ENCODE measurements at places on chromosomes 7 and 10. TPM values are rescaled to one million over a fixed set of nuclear protein-coding genes. Genes with fewer than 3 reads are reported as not detected.
A peak's percentile ranks its signal among the peaks of the same experiment; 100 is the strongest.

GRCh38 chr10:121615435-121615793 lies 17.2 kb upstream of the FGFR2 start:
- DNase-seq = no peak

- DNase-seq = no peak
These were observed 63.9 kb upstream of the SORCS3 start for GRCh38 chr10:104577163-104577562.

Gene RADIL
- total RNA-seq = 39.8 TPM

DNA sequence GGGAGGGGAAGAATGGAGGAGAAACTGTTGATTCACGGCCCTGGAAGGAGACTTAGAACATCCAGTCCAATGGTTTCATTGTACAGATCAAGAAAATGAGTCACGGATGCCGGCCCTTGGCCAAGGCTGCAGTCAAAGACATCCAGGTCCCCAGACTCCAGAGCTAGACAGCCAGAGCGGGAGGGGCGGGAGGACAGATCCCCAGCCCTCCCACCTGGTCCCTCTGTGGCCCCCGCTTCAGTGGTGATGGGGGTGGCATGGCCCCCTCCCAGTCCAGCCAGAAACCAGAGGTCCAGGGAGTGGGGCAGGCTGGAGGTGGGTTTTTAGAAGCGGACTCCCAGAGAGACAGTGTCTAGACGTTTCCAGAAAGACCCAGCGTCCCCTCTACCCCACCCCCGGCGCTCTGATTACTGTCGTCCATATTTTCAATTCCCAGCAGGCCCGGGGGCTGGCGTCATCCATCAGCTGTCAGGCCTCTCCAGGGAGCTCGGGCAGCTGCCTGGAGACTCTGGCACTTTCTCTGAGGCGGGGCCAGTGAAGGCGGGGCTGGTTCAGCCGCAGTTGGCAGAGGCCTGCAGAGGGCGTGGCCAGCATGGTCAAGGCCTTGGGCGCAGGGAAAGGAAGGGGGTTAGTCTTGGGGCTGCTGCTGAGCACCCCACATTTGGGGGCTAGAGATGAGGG lies 8.0 kb upstream of the HSPB1 start:
- peak; percentile 94 for DNase-seq

DNA sequence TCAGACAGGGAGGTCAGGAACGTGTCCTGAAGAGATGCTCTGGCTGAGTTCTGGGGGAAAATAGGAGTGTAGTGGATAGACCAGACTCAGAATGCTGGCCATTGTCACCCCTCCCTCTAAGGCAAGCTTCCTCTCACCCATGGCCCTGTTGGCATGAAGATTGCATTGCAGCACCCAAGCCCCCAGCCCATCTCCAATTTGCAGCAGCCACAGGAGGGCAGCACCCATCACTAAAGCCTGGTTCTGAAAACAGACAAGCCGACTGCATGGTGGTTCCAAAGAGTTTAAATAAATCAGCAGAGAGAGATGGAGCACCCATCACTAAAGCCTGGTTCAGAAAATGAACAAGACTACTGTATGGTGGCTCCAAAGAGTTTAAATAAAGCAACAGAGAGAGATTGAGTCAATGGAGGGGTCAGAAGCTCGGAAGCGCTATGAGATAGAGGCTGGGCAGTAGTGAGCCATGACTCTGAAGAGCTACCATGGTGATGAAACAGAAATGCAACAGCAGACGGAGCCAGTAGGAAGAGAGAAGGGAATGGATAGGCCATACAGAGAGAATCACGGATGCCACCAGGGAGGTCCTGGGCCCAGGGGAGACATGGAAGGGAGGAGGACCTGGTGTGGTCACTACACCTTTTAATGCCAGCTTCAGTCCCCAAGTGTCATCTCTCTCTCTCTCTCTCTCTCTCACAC lies 237.9 kb upstream of the MYO3A start:
- no peak for DNase-seq

Gene ESYT2
- 67.2 TPM for total RNA-seq
